ENCODE measurements at places on chromosomes 2 and 18. TPM values are rescaled to one million over a fixed set of nuclear protein-coding genes. Genes with fewer than 3 reads are reported as not detected.
A peak's percentile ranks its signal among the peaks of the same experiment; 100 is the strongest.

DNA sequence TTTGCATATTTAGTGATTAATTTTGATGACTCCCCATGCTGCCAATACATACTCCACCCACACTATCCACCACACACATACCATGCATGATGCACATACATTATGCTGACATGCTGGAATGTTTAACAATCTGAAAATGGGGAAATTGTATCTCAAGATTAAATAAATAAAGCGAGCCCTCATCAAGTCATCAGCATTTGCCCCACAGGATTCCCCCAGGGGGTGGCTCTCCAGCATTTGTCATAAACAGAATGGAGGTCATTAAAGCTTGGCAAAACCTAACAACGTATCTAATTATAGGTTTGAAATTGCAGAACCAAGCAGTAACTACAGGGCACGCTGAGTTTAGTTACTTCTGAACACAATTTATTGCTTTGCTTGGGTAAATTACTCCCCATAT is 141.2 kb upstream of the TACR1 start:
- no peak for DNase-seq

- DNase-seq, result no peak
Observed at GRCh38 chr18:48581206-48581605, 42.4 kb downstream of the CTIF start.

DNA sequence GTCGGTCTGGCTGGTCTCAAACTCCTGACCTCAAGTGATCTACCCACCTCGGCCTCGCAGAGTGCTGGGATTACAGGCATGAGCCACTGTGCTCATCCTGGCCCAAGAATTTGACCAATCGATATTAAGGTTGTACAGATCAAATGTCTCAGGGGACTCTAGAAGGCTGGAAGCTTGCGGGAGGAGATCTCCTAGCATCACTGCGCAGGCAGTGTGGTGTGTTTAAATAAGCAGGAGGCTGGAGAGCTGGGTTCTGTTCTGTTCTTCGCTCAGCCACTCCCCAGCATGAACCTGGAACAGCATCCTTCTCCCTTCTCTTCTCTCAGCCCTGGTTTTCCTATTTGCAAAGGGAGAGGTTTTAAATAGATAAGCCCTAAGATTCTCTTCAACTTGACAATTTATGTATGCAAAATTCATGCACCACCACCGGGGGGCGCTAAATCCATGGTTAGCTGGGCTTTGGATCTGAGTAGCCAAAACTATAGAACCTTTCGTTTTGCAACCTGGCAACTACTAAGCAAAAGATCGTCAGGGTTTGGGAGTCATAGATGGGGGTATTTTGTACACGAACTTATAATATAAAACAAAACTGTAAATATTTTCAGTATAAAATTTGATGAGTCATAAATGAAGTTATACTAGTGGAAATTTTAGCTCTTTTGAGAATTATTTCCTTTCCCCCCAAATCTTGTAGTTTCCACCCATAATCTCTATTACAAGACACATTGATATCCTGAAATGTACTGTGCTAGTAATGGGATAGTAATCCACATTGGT is 60.6 kb downstream of the SLC16A14 start:
- DNase-seq, result peak; percentile 52

DNA sequence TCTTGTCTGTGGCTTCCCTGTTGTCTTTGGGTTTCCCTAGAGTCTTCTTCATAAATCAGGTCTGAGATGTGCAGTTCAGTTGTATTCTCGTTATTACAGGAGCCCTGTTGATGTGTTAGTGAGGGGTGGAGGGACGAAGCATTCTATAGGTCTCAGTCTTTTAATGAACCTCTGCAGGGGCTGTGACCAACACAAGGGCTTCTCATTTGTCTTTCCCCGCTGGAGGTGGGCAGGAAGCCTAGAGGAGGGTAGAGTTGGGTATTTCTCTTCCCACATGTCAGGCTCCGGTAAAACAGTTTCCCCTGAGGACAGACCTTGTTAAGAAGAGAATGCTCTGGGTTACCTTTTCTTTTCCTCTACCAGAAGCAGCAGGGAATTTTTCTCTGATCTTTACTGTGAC is 31.2 kb downstream of the PROC start:
- DNase-seq, result no peak

GRCh38 chr2:177165721-177166711 is 46.6 kb upstream of the HNRNPA3 start:
- no peak for DNase-seq

DNA sequence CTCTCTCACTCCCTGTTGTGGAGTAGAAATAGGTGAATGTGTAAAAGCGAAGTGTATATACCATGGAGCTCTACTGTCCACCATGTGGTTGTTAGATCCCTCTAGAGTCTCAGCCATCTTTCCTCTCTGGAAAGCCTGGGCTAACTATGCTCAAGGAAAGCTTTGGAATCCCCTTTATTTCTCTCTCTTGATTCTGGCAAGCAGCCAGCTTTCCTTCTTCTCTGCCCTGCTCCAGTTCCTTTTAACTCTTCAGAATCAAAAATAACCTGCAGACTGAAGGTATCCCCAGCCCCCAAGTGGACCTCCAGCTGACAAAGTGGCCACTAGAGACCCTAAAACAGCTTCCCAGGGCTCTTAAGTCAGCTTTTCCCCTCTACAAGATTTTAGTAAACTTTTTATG is 381.9 kb downstream of the PLCL1 start:
- DNase-seq, result no peak

DNA sequence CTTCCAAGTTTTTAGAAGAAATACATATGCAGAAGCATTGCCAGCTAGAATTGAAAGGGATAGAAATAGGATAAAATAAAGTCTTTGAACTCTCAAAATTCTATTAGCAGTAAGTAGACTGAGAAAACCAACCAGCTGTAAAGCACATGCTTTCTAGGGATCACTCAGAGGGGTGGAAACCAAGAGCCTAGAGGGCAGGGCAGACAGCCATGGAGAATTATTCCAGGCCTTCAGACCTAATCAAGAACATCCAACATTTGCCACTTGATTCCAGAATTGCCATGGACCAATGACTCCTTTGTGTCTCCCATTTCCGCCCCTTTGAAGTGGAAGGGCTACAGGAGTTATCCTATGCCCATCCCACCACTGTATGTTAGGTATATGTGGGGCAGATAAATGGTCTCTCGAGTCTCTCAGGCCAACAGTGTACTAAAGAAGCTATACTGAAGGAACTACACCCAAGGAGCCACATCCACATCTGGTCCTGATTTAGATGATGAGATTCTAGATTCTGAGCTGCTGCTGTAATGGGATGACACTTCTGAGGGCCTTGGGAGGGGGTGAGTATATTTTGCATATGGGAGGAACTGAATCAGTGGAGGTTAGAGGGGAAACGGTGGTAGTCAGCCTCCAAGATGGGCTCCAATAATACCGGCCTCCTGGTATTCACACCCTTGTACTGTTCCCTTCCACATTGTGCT is 4.0 kb downstream of the FARSB start:
- no peak for DNase-seq

Gene DCDC2C
- not detected for total RNA-seq

Data from glomerular endothelial cell (primary cell).